ENCODE measurements at places on chromosomes 5 and 9.

DNA sequence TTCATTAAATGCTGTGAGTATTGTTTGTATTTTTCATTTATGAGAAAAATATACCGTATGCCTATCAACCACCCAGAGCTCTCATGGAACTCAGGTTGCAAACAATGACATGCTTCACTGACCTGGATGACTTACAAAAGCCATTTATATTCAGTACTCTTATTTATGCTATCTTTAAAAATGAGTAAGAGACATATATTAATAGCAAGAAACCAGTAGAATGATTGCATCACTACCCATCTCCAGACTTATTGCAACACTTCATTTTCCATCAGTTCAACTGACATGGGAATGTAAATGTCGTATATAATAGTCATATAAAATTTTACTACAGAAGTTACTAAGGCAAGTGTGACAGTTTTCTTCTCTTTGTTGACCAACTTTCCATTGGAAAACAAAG is 69.1 kb downstream of the OTP start:
- DNase-seq = no peak

DNA sequence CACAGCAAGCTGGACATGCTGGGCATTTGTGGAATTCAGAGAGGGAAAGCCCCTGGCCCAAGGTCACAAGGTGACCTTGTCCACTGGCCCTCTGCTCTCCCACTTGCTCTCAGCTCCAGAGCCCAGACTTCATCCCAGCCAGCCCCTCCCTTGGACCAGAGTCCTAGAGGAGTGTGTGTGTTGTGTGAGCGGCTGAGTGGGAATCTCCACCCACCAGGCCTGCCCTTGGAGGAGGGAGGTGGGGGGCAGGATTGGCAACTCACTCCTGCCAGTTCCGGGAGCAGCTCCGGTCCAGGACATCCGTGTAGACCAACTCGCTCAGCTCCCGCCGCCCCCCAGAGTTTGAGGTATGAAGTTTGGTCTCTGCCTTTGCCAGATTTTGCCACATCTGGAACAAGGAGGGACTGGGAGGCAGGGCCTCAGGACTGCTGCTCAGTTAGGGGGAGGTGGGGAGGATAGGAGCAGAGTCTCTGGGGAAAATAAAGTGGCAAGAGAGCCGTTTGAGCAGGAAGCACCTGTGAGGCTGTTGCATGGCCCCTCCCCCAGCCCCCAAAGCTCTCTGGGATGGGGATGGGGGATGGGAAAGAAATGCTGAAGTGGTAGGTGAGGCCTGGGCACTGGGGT is 1.4 kb downstream of the MZB1 start:
- no peak for DNase-seq

- DNase-seq = no peak
Observed at GRCh38 chr9:70438341-70438928, 24.0 kb upstream of the KLF9 start.

DNA sequence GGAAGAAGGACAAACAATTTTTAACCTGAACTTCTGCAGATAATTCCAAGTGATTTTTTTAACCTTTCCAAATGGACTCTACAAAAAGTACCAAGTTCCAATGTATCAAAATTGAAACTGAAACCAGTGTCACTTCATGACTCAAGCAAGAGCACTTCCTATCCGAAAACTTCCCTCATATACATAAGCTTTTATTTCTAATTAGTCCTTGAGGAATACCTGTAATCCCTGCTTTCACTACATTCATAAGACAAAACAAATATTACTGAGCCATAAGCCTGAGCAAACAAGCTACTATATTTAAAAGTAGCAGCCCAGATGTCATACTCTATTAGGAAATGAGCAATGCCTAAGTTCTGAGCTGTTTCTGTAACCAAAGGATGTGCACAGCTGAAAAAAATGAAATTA is 224.4 kb downstream of the EBF1 start:
- no peak for DNase-seq

GRCh38 chr5:53052499-53052898 is 57.1 kb downstream of the MOCS2 start:
- no peak for DNase-seq

DNA sequence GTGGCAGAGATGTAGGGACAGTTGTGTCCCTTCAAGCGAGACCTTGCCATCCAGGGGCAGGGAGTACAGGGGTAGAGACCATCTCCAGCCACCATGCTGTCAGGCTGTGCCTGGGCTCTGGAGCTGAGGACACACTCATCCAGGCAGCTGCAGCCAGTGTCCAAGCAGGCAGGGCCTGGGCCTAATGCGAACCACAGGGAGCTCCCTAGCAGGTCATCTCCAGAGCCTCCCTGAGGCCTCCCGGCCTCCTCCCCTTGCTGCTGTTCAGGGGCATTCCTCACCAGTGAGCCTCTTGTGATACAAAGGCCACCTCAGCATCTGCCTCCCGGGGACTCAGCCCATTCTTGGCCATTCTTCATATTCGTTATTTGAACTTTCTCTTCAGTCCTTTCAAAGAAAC is 35.0 kb downstream of the TPPP start:
- no peak for DNase-seq

DNA sequence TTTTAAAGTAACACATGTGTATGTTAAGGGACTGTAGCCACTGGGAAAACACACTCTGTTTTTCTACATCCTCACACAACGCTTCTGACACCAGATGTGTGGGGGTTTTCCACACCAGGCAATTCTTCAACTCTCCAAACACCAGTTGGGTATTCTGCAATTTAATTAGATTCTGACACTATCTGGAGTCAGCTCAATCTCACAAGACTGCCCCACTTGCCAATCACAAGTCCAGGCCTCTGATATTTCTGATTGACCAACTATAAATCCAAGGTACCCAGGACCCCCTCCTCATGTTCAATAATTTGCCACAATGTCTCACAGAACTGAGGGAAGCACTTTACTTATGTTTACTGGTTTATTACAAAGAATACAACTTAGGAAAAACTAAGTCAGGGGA is 60.5 kb upstream of the CTXN3 start:
- no peak for DNase-seq

- DNase-seq = no peak
Observed at GRCh38 chr5:107370396-107370968, 300.3 kb downstream of the EFNA5 start.

DNA sequence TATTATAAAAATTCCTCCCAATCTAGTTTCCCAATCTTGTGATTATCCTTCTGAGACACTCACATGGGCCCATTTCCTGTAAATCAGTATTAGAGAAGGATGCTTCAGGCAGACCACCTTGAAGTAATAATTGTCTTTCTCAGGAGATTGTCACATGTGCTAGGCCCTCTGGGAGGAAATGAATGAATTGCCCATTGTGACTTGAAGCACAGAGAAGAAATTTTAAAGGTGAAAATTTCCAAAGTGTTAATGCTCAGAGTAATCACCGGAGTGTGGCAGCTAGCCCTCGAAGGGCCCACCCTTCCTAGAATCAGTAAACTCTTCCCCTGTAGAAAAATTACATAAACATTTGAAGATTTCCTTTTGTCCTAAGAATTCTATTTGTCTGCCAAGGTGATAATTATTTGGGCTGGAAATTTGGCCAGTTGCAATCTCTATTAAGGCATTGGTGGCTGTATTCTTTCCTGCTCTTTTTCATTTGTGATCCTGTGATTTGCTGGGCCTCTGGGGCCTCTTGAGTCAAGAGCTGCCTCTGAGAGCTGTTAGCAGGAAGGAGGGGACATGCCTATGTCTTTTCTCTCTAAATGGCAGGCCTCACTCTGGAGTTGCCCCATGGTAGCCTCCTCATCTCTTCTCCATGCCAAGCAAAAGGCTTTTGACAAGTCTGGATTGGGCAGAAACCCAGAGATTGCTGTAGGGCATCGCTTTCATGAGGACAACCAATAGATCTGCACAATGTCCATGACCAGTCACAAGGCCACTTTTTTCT is 371.5 kb upstream of the ACTBL2 start:
- DNase-seq = no peak

GRCh38 chr5:146027751-146028150 is 77.6 kb downstream of the PLAC8L1 start:
- no peak for DNase-seq

DNA sequence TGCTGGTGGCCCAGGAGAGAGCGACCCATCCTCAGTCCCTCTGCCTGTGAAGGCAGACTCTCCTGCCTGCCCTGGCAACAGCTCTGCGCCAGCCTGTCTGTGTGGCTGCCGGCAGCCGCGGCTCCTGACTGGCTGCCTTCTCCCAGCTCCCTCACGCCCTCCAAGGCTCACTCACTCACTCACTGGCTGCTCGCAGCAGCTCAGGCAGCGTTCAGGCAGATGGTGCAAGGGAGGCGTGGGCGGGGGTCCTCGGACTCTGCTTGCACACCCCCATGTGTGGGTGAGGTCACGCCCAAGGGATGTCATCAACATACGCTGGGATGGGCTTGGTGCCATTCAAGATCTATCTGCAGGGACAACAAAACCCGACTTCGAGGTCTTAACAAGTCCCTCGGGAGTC is 66.7 kb downstream of the DAB2IP start:
- DNase-seq = no peak

DNA sequence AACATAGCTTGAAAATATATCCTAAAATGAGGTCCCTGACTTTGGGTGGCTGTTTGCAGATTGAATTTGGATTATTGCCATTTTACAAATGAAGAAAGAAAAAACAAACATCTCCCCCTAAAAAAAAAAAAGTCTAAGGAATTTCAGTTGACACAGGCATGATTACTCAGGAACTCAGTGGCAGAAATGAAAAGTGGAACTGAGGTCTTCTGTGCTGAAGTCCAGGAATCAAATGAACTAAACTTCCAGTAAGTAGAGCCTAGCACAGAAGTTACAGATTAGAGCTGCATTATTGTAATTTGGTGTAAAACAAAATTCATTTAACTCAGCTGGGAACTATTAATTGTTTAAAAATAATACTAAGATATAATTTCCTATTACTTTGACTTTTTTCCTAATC is 26.7 kb downstream of the FAM170A start:
- DNase-seq = no peak

DNA sequence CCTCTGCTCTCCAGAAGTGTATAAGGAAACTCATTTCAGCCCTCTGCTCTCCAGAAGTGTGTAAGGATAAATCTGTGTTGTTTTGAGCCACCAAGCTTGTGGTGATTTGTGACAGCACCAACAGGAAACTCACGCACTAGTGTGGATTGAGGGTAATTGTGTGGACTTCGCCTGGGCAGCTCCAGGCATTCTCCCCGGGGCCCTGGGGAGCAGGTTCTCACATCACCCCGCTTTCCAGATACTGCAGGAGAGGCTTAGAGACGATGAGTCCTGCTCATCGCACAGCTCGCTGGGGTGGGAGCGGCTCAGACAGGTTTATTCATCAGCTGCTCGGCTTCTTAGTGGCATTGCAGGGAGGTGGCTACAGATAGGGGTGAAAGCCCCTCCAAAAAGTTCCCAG is 38.4 kb upstream of the RNF130 start:
- no peak for DNase-seq

GRCh38 chr5:173324115-173325001 is 3.9 kb downstream of the STC2 start:
- no peak for DNase-seq

GRCh38 chr5:14146725-14147124 is 3.6 kb downstream of the TRIO start:
- no peak for DNase-seq

DNA sequence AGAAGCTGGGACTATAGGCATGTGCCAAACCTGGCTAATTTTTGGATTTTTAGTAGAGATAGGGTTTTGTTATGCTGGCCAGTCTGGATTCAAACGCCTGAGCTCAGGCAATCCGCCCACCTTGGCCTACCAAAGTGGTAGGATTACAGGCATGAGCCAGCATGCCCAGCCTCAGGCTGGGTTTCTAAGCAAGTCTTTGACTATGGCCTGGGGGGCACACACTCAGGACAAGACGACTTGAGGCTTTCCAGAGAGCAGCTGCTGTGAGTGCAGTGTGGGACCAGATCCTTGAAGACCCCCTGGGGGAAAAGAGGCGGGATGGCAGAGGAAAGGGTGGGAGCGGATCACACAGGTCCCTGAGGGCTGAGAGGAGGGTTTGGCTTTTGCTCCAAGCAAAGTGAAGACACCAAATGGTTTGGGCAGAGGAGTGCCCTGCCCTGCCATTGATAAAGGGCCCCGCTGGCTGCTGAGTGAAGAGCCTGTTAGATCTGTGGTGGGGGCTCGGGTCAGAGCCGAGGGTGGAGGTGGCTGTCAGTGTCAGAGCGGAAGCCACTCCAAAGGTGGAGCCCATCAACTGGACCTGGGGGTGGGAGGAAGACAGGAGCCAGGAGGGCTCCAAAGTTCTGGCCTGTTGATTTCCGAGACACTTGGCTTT is 46.8 kb upstream of the FUBP3 start:
- no peak for DNase-seq
